ENCODE measurements at places on chromosomes 1 and 21.

GRCh38 chr1:94660994-94661393 lies 119.4 kb upstream of the F3 start:
- no peak for DNase-seq

DNA sequence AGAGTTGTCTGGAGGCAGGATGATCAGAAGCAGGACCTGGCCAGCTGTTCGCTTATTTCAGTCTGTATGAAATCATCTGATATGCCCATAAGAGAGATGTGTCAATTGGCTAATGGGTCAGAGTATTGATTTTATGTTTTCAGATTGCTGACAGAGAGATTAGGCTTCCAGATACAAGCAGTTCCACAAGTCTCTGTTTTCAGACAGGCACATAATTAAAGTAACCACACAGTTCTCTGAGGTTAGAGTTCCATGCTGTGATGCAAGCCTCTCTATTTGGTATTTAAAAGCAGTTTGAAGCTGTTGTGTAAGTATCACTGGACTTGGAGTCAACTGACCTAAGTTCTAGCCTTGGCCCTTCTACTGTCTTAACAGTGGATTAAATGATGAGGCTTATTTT lies 50.1 kb downstream of the ATF6 start:
- no peak for DNase-seq

GRCh38 chr1:27868556-27868931 lies 3.8 kb upstream of the THEMIS2 start:
- DNase-seq, result no peak

GRCh38 chr1:182054698-182055326 lies 6.7 kb downstream of the ZNF648 start:
- peak; percentile 79 for DNase-seq

DNA sequence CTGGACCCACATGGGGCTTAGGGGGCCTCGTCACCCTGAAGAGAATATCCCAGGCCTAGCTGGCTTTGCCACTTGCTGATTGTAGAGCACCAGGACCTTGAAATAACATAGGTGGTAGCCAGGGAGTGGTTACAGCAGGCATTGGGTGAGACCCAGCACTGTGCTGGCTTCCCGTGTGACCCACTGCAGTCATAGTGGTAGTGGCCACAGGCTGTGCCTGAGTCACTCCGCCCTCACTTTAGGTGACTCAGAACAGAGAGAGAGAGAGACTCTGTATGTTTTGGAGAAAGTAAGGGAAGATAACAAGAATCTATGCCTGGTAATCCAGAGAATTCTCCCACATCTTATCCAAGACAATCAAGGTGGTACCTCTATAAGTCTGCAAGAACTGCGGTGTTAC lies 98.7 kb upstream of the LHX8 start:
- DNase-seq, result no peak

DNA sequence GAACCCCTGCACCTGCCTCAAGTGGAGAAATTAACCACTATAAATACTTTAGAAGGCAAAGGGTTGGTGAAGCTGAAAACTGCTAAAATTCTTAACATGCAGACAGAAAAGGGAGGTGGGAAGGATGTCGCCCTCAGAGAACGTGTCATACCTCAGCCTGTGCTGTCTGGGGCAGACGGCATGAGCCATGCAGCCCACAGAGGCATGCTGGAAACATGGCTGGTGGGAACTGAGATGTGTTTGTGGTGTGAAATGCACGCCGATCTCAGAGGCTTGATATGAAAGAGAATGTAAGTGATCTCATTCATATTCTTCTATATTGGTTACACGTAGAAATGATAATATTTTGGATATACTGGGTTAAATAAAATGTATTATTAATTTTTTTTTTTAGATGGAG lies 16.3 kb downstream of the AGPAT3 start:
- DNase-seq, result peak; percentile 70
